ENCODE measurements at places on chromosomes 11 and 22.

- DNase-seq, result no peak
Observed at GRCh38 chr22:12697441-12697840, 2830.6 kb upstream of the OR11H1 start.

DNA sequence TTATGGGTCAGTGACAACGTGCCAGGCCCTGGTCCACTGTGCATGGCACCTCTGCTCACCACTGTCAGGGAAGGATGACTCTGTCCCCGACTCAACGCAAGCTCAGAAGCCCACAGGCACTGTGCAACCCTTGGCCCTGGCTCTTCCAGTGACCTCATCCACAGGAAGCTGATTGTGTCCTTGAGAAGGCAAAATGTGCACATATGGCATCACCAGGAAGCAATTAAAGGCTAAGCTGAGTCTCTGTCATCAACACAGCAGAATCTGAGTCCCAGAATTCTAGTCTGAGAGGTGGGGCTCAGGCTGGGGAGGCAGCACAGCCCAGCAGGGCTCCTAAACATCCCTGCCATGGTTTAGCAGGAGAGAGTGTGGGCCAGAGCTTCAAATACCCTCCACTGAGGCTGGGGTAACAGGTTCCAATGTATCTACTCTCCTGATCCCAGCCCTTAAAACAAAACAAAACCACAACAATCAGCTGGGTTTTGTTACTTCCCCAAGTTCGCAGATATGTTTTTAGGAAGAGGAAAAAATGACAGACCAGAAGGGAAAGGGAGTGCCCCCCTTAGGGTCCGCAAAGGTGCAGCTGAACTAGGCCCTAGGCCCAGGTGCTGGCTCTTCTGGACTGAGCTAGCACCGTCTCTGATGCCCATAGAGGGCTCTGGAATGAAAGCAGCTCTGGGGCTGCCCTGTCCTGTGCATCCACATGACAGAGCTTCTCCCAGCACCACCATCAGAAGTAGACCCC is 33.5 kb upstream of the GNAZ start:
- no peak for DNase-seq

- DNase-seq, result no peak
Observed at GRCh38 chr11:46977038-46977813, 40.7 kb downstream of the CSTPP1 start.

DNA sequence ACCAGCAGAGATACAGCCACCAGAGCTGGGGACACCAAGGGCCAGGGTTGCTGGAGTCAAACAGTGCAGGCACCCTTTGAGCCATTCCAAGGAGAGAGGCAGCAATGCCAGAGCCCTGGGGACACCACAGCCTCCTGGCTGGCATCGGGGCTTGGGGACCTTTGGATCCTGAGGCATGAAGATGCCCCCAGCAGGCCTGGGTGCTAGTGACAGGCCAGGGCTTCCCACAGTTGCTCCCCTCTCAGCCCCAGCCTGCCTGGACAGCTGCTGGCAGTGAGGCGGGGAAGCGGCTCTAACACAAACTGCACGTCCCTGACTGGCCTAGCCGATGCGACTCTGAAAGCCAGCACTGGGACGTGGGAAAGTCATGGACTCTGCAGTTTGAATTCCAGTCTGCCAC is 2.7 kb downstream of the CD5 start:
- no peak for DNase-seq

DNA sequence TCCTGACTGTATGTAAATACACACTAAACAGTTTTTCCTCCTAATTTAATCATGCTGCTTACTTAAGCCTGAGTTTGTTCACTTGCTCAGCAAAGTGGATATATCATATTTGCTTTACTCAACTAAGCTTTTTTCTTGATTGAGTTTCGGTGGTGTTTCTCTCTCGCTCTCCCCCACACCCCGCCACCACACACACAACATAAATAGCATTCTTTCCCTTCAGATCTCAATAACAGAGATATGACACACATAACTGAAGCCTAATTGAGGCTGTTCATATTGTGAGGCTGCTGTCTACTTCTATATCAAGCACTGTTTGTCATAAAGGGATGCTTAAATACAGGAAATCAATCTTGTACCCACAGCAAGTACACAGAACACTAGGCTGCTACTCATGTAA is 364.9 kb downstream of the FAT3 start:
- DNase-seq, result no peak

DNA sequence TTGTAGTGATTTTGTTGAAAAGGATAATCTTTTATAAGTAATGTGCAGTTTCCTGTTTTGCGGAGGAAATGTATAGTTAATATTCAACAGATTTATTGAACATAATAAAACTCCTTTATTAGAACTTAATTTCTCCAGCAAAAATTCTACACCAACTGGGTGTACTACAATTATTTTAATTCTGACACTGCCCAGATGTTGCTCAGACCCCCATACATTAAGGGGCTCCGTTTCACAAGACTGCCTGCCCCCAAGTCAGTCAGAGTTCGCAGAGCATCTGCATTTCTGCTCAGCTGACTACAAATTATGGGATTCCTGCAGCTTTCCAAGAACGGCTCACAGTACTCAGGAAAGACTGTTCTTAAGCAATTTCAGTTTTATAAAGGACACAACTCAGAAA is 6.2 kb downstream of the CEP57 start:
- DNase-seq, result no peak

DNA sequence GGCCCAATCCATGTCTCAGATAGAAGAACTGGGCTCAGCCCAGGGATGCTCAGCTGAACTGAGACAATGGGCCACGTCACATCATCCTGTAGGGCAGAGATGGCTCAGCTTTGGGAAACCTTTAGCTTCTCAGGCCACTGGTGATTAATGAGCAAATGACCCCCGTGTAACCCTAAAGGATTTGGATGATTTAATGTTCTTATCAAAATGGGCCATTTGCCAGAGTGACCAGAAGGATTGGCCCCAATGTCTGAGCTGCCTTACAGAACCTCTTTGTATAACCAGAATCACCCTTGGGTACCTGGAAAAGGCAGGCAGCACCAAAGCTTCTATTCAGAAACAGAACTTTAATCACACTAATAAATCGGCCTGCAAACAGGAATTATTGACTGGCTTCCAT is 73.7 kb downstream of the ABTB2 start:
- DNase-seq, result no peak

DNA sequence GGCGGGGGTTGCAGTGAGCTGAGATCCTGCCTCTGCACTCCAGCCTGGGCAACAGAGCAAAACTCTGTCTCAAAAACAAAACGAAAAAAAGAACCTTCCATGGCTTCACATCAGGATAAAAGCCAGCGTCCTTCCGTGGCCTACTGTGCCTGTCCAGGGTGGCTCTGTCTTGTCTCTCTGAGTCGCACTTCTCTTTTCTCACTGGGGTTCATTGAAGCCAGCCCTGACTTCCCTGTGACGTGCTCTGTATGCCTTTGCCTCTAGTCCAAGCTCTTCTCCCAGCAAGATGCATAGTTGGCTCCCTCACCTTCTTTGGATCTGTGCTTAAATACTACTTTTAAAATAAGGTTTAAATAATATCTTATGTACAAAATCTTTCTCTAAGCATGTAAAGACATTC is 11.6 kb downstream of the ATXN10 start:
- no peak for DNase-seq

DNA sequence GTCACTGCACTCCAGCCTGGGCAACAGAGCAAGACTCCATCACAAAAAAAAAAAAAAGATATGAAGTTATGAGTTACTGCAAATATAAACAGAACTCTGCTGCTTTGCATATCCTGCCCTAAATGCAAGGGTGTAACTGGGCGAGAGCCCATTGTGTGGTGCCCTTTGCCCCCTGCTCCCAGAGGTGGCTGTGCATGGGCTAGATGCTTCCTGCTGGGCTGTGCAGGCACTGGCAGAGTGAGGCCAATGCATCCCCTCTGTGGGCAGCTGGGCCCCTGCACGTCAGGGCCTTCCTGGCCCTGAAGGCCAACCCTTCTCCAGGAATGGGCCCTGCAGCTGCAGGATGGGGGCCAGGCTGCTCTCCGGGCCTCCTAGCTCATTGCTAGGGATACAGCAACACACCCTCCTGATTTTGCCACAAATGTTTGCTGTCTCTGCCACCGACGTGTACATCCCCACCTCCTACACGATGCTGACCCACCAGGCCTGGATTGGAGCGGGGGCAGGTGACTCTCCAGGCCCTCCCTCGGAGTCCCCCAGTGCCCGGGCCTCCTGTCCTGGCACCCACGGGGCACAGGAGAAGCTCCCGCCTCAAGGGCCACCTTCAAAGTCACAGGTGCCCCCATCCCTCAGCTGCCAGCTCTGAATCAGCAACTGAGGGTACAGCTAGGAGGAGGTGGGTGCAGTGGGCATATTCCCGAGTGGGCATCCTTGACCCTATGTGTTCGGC is 40.7 kb upstream of the COMT start:
- no peak for DNase-seq

DNA sequence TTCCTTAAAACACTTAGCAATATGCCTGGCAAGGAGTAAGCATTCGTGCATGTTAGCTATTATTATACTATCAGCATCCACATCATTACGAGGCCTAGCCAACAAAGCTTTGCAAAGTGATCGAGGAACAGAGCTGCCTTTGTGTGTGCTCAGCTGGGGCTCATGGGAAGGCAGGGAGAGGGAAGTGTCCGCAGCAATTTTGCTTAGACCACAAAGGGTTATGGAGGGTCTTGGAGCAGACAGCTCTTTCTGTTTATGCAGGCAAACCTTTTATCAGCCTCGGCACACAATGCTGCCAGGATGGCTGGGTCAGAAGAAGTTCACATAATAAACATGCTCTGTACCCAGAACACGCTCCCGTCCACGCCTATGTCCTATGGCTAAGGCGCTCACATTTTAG is 10.9 kb upstream of the DKK3 start:
- DNase-seq, result no peak

DNA sequence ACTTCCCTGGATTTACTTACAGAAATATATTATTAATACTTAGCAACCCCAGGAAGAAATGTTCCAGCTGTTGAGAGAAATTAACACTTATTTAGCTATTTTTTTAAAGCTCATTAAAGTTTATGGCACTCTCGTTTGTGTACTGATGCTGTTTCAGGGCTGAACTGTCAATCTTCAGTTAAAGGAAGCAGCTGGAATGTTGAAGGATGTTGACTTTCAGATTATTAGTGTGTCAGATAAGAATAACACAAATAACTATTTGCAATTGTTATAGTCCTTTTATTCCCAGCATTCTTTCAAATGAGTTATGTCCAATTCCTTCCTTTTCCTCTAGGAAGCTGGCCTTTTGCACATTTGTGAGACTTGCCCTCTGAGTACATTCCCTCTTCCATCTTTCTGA is 278.2 kb upstream of the RAG2 start:
- no peak for DNase-seq
